Activated gamma-delta T cell (primary cell): ENCODE measurements at places on chromosomes 13 and 19.

DNA sequence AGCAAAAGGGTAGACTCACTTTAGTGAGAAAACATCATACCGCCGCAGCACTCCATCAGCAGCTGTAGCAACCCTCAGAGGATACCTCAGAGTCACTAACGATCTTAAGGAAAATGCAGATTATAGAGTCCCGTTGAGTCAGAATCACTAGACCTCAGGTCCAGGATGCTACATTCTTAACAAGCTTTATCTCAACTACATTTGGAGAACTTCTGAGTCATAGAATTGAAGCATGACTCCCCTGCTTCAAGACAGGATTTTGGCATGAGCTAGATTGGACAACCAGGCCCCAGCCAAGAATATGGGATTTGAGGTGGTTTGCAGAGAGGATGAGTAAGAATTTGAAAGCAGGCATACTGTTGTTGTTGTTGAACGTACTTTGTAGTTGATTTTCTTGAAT, 118.9 kb upstream of the UBL3 start:
- no peak for DNase-seq

GRCh38 chr19:49570138-49570856, 10.1 kb downstream of the NOSIP start:
- DNase-seq, result no peak

GRCh38 chr19:4849019-4849418, 17.5 kb upstream of the TICAM1 start:
- DNase-seq, result no peak

DNA sequence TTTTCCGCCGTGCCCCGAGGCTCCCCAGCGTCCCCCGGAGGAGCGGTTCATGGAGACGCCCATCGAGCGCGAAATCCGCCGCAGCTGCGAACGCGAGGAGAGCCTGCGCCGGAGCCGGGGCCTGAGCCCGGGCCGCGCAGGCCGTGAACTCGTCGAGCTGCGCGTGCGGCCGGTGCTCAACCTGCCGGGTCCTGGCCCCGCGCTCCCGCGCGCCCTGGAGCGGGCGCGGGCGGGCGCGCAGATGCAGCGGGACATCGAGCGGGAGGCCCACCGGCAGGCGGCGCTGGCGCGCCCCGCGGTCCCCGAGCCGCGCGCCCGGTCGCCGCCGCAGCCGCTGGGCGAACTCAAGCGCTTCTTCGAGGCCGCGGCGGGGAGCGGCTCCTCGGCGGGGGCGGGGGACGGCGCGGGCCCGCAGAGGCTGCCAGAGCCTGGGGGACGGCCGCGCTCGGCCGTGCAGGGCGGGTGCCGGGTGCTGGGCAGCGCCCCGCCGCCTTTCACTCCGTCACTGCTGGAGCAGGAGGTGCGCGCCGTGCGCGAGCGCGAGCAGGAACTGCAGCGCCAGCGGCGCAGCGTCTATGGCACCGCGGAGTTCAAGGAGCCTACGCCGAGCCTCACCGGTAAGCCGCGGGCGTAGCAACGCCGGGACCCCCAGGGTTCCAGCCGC, 807 bp downstream of the MISP3 start:
- DNase-seq, result peak; percentile 66
